IPS DF 6.9 (cell line): ENCODE measurements at places on chromosomes 3 and 15.

GRCh38 chr3:127821394-127821793, 921 bp downstream of the MGLL start:
- no peak overlapping the region for H3K27ac ChIP-seq
- no peaks in the 10 kb centered on the region; the same call in 1 of the 2 replicates for H3K36me3 ChIP-seq
- 0 out of 2 replicates have a peak, but pooled peaks cover 1% of the 10 kb centered on the region for H3K4me1 ChIP-seq
- no peak overlapping the region for H3K4me3 ChIP-seq

GRCh38 chr15:77406846-77407245, 13.1 kb downstream of the PEAK1 start:
- H3K27ac ChIP-seq = no peak overlapping the region
- DNase-seq = no peak
- H3K36me3 ChIP-seq = no peaks in the 10 kb centered on the region
- no peaks in the 10 kb centered on the region for H3K4me1 ChIP-seq

GRCh38 chr15:34889476-34889875, 80.1 kb downstream of the AQR start:
- no peak for DNase-seq
- H3K4me3 ChIP-seq = no peak overlapping the region
- H3K4me1 ChIP-seq = no peaks in the 10 kb centered on the region

GRCh38 chr15:74227968-74228722, 8.0 kb upstream of the CCDC33 start:
- H3K36me3 ChIP-seq = no peaks in the 10 kb centered on the region
- no peak overlapping the region for H3K27ac ChIP-seq
- peaks cover 7% of the 10 kb centered on the region for H3K4me1 ChIP-seq
- H3K27me3 ChIP-seq = peaks cover 25% of the 10 kb centered on the region
- no peak for DNase-seq

DNA sequence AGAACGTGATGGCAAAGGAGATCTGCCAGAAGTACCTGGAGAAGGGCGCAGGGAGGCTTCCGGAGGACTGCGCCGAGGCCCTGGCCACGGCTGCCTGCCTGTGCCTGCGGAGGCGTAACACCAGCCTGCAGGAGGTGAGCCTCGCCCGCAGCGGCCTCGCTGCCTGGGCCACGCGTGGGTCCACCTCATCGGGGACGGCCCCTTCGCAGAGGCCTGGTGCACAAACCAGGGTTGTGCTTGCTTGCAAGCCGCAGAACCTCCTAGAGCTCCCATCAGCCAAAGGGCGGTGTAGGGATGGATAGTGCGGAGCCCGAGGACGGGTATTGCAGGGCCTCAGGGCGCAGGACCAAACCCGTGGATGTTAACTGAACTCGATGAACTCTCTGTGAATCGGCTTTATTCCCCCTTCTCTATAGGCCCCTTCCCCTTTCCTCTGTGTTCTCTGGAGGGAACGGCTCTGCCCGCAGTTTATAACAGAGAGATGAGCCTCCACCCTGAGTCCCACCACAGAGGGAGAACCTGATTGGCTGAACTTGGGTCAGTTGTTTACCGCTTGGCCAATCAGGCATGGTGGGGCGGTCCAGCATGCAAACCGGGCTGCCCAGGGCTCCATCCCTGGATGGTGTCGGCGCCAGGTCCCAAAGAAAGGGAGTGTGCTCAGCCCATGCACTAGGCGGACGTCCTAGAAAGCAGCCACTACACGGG, 13.6 kb upstream of the TATDN2 start:
- H3K4me3 ChIP-seq = no peak overlapping the region
- no peak for DNase-seq
- peaks cover 3% of the 10 kb centered on the region; the same call in 1 of the 2 replicates for H3K4me1 ChIP-seq
- no peaks in the 10 kb centered on the region for H3K27me3 ChIP-seq
- H3K27ac ChIP-seq = no peak overlapping the region

- DNase-seq = no peak
- H3K4me3 ChIP-seq = no peak overlapping the region
- H3K36me3 ChIP-seq = no peaks in the 10 kb centered on the region
These were observed 149.2 kb upstream of the MITF start for GRCh38 chr3:69590111-69590510.

DNA sequence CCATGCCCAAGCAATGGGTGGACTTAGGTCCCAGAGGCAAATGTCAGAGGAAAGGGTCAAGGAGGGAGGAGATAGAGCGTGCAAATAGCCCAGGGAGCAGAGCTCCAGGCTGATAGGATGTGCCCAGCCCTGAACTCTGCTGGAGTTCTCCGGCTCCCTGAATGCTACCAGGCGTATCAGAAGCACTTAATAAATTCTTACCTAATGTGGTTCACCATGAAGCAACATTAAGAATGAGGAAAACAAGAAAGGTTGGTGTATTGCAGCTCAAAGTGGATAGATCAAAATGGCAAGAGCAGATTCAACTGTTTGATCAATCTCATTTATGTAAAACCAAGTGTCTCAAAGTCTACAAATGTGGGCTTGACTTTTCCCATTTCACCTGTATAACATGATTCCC, 38.3 kb downstream of the PXYLP1 start:
- H3K4me1 ChIP-seq = no peaks in the 10 kb centered on the region
- DNase-seq = no peak

GRCh38 chr15:26901041-26901440, 34.2 kb downstream of the GABRA5 start:
- no peak overlapping the region for H3K4me3 ChIP-seq
- H3K4me1 ChIP-seq = no peaks in the 10 kb centered on the region
- no peaks in the 10 kb centered on the region for H3K36me3 ChIP-seq
- H3K27ac ChIP-seq = no peak overlapping the region

- H3K4me3 ChIP-seq = no peak overlapping the region
- H3K27ac ChIP-seq = no peak overlapping the region
- no peaks in the 10 kb centered on the region for H3K27me3 ChIP-seq
- no peak for DNase-seq
- H3K4me1 ChIP-seq = no peaks in the 10 kb centered on the region
These were observed 396.0 kb upstream of the THBS1 start for GRCh38 chr15:39184701-39185390.

GRCh38 chr15:29792426-29793159, 29.7 kb downstream of the TJP1 start:
- H3K27me3 ChIP-seq = no peaks in the 10 kb centered on the region
- no peak for DNase-seq
- no peak overlapping the region for H3K4me3 ChIP-seq
- no peaks in the 10 kb centered on the region for H3K4me1 ChIP-seq

DNA sequence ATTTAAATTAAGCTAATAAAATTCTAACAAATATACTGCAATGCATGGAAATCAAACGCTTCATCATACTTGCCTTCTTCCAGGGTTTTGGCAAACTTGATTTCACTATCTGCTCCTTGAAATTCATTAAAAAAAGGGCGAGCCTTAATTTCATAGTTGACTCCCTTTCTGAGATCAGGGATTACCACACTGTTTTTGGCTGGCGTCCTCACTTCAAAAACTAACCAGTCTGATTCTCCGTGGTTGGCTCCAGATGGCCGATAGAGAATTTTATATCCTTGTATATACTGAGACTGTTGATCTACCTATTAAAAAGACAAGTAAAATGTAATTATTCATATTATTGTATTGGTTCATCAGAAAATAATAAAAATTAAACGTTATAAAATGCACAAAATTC, 1106.8 kb downstream of the ROBO1 start:
- H3K27me3 ChIP-seq = no peaks in the 10 kb centered on the region
- no peak overlapping the region for H3K27ac ChIP-seq
- DNase-seq = no peak
- no peaks in the 10 kb centered on the region; the same call in 1 of the 2 replicates for H3K36me3 ChIP-seq

DNA sequence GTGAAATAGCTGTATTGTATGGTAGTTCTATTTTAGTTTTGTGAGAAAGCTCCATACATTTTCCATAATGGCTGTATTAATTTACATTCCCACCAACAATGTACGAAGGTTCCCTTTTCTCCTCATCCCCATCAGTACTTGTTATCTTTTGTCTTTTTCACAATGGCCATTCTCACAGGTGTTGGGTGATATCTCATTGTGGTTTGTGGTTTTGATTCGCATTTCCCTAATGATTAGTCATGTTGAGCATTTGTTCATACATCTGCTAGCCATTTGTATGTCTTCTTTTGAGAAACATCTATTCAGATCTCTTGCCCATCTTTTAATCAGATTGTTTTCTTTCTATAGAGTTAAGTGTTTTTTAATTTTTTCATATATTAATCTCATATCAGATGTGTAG, 931.9 kb downstream of the IGSF11 start:
- no peaks in the 10 kb centered on the region for H3K4me1 ChIP-seq
- no peak overlapping the region for H3K27ac ChIP-seq
- DNase-seq = no peak
- H3K36me3 ChIP-seq = no peaks in the 10 kb centered on the region
- H3K4me3 ChIP-seq = no peak overlapping the region
- H3K27me3 ChIP-seq = no peaks in the 10 kb centered on the region

DNA sequence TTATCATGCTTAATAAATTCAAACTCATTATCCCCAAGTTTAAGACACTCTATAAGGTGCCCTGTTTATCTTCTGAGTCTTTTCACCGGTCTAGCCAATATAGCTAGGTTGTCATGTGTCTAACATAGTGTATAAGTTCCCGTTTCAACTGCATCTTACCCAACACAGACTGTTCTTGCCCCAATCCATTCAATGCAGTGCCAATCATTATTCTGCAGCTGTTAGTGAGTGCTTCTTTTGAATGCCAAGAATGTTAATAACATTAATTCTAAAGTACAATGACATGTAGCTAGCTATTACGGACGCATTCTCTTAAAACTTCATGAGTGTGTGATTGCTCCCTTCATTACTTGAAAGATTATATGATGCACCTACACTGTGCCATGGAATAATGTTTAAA, 646.4 kb upstream of the NR2F2 start:
- no peak overlapping the region for H3K27ac ChIP-seq
- no peak overlapping the region for H3K4me3 ChIP-seq
- no peaks in the 10 kb centered on the region for H3K27me3 ChIP-seq
- H3K36me3 ChIP-seq = no peaks in the 10 kb centered on the region
- H3K4me1 ChIP-seq = no peaks in the 10 kb centered on the region

DNA sequence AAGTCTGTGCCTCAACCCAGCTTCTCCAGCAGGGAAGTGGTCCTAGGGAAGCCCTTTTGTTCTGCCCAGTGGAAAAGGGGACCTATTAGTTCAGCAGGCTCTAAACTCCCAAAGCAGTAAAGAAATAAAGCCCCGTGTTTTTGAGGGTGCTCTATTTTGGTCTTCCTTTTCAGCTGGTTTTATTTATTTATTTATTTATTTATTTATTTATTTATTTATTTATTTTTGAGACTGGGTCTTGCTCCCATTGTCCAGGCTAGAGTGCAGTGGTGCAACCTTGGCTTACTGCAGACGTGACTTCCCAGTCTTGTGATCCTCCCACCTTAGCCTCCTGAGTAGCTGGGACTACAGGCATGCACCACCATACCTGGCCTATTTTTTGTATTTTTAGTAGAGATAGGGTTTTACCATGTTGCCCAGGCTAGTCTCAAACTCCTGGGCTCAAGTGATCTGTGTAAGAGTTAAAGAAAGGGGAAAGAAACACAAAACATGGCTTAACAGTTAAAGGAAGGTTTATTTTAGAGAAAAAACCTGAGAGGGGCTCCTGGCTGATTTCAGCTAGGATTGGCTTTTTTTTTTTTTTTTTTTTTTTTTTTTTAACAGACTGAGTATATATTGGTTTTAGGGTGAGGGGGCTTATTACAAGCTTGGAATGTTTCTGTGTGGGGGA, 154.6 kb downstream of the CLSTN2 start:
- H3K4me1 ChIP-seq = no peaks in the 10 kb centered on the region
- H3K36me3 ChIP-seq = no peaks in the 10 kb centered on the region
- H3K27ac ChIP-seq = no peak overlapping the region
- H3K27me3 ChIP-seq = no peaks in the 10 kb centered on the region
- no peak overlapping the region for H3K4me3 ChIP-seq

DNA sequence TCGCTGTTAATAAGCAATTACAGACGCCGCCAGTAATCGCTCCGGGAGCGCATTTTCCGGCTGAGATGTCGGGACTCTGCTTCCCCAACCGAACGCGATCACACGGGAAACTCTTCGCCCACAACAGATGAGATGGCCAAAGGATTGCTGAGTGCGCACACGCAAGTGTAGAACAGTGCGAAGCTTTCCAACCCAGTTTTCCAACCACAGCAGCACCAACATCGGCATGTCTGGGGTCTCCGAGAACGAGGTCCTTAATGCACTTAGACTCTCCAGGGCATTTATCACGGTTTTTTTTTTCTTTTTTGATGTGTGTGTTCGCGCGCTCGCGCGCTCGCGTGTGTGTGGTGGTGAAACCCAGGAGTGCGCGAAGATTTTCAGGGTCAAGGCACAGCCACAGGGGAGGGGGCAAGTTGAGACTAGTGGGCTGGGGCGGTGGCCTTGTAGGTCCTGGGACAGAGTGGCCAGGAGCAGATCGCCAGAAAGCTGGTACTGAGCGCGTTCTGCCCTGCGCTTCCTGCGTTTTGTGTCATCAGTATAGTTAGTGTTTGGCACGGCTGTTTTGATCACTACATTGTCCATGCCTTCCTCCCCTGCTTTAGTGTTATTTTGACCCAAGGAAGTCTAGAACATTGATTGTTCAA, 1.8 kb upstream of the EOMES start:
- H3K4me1 ChIP-seq = no peaks in the 10 kb centered on the region; the same call in 1 of the 2 replicates
- H3K36me3 ChIP-seq = no peaks in the 10 kb centered on the region
- DNase-seq = no peak
- no peak overlapping the region for H3K27ac ChIP-seq
- H3K27me3 ChIP-seq = peaks cover 74% of the 10 kb centered on the region

DNA sequence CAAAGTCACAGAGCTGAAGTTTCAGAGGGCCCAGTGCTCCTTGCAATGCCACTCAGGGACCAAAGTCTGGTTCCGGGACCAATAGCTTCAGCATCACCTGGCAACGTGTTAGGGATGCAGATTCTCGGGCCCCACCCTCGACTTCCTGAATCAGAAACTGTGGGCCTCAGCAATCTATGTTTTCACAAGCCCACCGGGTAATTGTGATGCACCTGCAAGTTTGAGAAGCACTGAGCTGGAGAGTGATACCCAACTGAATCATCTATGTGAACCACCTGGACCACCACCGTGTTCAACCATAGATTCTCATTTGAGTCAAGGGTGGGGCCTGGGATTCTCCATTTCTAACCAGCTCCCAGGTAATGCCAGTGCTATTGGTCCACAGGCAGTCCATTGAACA, 55.7 kb downstream of the CORO2B start:
- no peak overlapping the region for H3K27ac ChIP-seq
- no peaks in the 10 kb centered on the region for H3K36me3 ChIP-seq
- H3K27me3 ChIP-seq = no peaks in the 10 kb centered on the region
- H3K4me3 ChIP-seq = no peak overlapping the region
- 0 out of 2 replicates have a peak, but pooled peaks cover 4% of the 10 kb centered on the region for H3K4me1 ChIP-seq

- no peak overlapping the region for H3K4me3 ChIP-seq
- peaks cover 2% of the 10 kb centered on the region; the same call in 1 of the 2 replicates for H3K4me1 ChIP-seq
- no peaks in the 10 kb centered on the region for H3K27me3 ChIP-seq
- no peak for DNase-seq
These were observed 95.6 kb upstream of the TJP1 start for GRCh38 chr15:29917600-29918597.

DNA sequence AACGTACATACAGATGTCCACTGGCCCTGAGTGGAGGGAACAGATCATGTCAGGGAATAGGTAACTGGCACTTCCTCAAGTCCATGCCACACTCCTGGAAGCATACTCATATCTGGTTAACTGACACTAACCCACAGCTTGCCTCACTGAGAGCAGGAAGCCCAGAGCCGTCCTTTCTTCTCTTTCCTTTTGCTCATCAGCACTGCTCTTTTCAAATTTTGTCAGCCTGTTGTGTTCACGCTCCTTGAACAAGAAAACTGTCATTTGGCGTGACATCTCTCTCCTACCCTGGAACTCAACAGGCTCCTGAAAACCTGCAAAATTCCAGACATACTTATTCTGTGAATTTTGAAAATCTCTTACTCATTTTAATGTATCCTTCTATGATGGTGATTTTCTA, 360.2 kb downstream of the MAGI1 start:
- H3K27me3 ChIP-seq = no peaks in the 10 kb centered on the region
- DNase-seq = no peak
- H3K4me1 ChIP-seq = peaks cover 1% of the 10 kb centered on the region; the same call in 1 of the 2 replicates
- H3K36me3 ChIP-seq = no peaks in the 10 kb centered on the region
